ENCODE measurements at places on chromosomes 7 and 10.

DNA sequence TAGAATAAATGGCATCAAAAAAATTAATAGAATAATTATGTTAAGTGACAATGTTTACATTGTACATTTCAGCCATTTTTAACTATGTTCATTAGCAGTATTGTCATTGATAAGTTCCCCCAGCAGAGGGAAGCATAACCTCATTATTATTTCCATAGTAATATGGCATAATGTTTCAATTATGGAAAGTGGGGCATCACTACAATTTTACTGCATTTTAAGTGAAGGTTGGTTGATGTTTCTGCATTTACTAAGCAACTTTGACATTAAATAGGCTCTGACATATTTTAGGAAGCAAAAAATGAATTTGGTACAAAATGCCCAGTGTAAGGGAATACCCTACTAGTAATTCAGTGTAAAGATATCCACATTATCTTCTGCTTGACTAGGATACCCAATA is 218.3 kb downstream of the SEMA3A start:
- DNase-seq: no peak

DNA sequence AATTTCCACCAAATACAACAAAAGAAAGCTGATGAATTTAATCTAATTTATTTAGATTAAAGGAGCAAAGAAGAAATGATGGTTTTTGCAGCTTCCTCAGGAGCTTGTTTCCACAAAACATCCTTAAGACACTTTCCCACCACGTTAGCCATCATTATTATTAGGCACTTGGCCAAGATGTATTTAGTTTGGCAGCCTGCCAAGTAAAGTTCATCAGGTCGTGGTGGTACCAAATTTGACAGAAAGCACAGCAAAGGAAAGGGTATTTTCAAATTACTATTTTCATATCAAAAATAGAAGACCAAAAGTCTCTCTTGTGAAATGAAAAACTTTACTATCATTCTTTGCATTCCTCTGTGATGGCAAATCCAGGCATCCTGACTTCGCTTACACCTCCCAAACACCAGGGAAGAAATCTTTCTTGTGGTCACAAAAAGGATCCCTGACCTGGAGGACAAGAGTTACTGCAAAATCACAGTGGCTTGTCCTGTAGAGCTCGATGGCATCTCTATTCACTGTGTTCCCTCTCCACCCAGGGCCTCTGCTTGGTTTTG is 123.1 kb upstream of the INHBA start:
- DNase-seq: no peak

- no peak for DNase-seq
These were observed 92.6 kb downstream of the TFEC start for GRCh38 chr7:115937960-115938359.

- no peak for DNase-seq
These were observed 592.7 kb upstream of the MGMT start for GRCh38 chr10:128874331-128874730.

DNA sequence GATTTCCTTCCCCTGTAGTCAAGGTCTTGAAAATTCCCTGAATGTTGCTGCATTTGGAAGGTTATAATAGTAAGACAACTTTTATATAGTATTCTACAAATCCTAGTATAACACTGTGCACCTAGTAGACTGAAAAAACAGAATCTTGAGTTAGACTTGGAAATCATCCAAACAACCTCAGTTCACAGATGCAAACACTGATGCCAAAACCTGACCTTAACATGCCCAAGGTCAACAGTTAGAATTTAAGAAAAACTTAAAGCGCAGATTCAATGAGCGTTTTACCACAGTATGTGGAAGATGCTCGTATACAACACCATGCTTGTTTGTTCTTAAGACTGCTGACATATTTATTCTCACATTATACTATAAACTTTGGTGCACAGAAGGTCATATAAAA is 3.0 kb downstream of the PIP4K2A start:
- no peak for DNase-seq

- DNase-seq: no peak
These were observed 183.2 kb upstream of the POT1 start for GRCh38 chr7:125112850-125113249.

- no peak for DNase-seq
These were observed 47.8 kb upstream of the PPP2R2D start for GRCh38 chr10:131852823-131853609.

- DNase-seq: no peak
These were observed 13.0 kb upstream of the CHST15 start for GRCh38 chr10:124106241-124106879.

DNA sequence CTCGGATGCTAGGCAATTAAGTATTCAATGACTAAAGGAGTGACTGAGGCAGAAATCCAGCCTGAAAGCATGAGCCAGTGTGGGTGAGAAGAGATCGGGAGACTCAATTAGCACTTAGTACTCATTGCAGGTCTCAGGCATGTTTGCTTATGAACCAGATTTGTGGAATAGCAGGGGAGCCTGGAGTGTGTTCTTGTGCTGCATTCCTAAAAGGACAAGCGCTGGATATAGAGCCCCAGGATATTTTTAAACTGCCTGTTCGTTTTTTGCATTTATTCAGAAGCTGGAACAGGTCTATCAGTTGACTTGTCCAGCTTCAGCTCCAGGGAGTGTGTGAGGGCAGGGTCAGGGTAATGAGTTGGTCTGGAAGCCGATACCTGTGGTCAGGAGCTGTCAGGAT is 120.3 kb downstream of the BMPER start:
- DNase-seq: no peak

DNA sequence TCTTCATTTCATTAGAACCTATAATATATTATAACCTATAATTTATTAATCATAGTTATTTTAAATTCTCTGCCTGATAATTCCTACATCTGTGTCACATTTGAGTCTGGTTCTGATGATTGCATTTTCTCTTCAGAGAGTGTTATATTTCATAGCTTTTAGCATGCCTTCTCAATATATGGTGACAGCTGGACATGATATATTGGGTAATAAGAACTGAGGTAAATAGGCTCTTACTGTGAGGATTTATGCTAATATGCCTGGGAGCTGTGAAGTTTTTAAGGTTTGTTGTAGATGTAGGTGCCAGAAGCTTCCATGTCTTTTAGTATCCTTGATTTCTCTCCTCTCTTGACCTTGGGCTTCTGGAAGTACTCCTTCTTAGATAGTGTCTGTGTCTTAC is 325.9 kb upstream of the SEMA3D start:
- no peak for DNase-seq

- DNase-seq: no peak
These were observed 91.3 kb downstream of the OSBPL3 start for GRCh38 chr7:24888653-24889052.

DNA sequence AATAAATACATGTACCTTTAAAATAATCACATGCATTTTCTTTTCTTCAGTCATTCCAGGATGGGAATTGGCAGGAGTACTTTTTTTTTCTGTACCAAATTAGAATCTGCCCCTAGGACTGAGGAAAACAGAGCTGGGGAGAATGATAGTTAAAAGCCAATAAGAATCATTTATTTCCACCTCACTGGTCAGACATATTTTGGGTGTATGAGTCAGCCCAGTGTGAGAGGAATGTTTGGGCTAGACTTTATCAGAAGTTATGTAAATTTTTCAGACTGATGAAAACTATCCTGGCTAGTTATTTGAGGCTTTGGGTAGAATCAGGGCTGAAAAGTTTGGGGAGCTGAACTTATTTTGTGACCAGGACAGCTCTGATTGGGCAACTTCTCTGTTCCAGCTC is 303.1 kb upstream of the NPSR1 start:
- no peak for DNase-seq

- DNase-seq: no peak
These were observed 1.8 kb downstream of the DDIT4 start for GRCh38 chr10:72275351-72276012.

- DNase-seq: no peak
These were observed 15.6 kb downstream of the HIBADH start for GRCh38 chr7:27647046-27647445.

GRCh38 chr10:103666087-103666761 is 172.7 kb downstream of the NEURL1 start:
- no peak for DNase-seq

- DNase-seq: no peak
These were observed 19.7 kb downstream of the RPS24 start for GRCh38 chr10:78053211-78053868.

DNA sequence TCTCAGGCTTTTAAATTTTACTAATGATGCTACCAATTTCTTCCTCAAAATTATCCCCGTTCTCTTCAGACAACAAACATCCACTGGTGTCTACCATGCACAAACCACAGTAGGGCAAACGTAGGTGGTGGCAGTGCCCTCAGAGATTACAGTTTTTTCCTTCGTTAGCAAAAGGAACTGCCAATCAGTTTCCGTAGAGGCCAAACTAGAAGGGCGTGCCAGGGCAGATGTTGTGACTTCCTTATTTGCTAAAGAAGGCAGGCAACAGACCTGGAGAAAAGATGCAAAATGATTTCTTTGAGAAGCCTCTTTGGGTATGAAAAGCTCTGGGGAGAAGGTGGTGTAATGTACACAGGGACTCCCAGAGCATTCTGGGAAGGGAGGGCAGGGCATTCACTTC is 7.6 kb upstream of the FAM180A start:
- no peak for DNase-seq

DNA sequence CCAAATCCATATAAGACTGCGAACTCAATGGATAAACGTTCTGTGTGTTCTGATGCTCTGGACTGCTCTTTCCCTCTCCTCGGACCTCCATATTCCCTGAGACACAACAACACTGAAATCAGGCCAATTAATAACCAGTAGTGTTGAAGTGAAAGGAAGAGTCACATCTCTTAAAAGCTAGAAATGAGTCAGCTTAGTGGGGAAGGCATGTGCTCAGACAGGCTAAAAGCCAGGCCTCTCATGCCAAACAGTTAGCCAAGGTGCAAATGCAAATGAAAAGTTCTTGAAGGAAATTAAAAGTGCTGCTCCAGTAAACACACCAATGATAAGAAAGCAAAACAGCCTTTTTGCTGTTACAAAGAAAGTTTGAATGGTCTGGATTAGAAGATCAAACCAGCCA is 29.3 kb downstream of the TNS3 start:
- no peak for DNase-seq

DNA sequence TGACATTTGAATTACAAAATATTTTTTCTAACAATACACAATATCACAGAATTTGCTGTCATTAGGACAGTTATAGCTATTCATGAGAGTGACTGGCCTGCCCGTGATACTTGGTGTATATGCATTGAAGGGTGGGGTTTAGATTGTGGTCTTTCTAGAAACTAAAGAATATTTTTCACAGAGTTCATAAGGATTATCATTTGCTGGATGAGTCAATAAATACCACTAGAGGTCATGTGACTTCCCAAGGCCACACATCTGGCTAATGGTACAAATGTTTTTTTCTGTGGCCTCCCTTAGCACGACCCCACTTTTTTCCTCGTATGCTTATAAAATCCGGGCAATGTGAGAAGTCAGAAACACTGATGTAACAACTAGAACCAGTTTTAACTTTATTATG is 5.2 kb downstream of the OPTN start:
- DNase-seq: no peak

- no peak for DNase-seq
These were observed 22.4 kb upstream of the DMTF1 start for GRCh38 chr7:87129848-87130247.

DNA sequence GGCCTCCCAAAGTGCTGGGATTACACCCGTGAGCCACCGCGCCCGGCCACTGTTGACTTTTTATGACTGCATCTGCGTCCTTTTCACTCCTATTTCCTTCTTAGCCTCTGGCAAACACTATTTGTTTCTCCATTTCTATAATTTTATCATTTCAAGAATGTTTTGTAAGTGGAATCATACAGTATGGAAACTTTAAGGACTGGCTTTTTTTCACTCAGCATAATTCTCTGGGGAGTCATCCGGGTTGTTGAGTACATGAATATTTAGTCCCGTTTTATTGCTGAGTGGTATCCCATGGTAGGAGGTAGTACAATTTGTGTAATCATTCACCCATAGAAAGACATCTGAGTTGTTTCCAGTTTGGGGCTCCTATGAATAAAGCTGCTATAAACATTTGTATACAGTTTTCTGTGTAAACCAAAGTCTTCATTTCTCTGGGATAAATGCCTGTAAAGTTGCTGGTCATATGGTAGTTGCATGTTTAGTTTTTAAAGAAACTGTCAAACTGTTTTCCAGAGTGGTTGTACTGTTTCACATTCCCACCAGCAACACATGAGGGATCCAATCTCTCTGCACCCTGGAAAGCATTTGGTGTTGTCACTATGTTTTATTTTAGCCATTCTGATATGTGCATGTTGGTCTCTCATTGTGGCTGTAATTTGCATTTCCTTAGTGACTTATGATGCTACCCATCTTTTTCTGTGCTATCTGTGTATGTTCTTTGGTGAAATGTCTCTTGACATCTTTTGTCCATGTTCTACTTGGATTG is 139.6 kb upstream of the EEPD1 start:
- DNase-seq: no peak

DNA sequence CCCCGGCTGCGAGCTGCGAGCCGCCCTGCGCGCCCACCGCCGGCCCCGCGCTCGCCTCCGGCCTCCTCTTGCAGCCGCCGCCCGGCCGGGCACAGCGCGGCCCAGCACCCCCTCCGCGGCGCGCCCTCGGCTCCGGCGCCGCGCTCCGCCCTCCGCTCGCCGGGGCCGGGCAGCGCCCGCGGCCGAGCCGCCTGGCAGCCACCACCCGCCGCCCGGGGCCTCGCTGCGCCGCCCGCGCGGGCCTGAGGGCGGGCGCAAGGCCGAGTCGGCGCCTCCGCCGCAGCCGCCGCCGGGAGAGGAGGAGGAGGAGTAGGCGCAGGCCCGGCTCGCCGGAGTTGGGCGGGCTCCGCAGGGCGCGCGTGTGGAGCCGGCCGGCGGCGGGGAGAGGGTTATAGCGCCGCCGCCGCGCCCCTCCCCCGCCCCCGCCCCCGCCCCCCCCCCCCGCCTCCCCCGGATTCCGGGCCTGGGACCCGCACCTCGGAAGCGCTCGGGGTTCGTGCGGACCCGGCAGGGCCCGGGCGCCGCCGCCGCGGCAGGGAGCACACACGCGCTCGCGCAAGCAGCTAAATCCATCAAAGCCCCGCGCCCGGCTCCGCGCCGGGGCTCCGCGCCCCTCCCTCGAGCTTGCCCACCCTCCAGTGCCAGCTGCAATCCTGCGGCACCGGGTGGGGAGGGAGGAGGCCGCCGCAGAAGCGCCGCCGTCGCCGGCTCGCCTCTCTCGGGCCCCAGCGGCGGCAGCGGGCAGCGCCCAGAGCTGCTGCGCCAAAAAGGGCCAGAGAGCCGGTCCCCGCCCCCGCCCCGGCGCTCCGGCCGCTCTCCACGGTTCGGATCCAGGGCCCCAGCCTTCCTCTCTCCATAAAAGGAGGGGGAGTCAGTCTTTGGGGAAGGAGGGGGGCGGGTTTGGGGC is at the start of gene PDGFA:
Gene PDGFA, minus strand, starts transcription at position 363 of the 907 bp plus-strand sequence. CDS start 845 bp downstream, outside the sequence.
- DNase-seq: no peak

- no peak for DNase-seq
These were observed 312.5 kb upstream of the SEMA3C start for GRCh38 chr7:81231301-81231838.

Data from activated T-cell treated with anti-CD3 and anti-CD28 coated beads for 4 hours (primary cell).